ENCODE measurements at places on chromosomes 16 and 17. TPM values are rescaled to one million over a fixed set of nuclear protein-coding genes. Genes with fewer than 3 reads are reported as not detected.

Gene CCDC200
- 10.0 TPM for polyA plus RNA-seq

Gene CLEC3A
- not detected for polyA plus RNA-seq

Gene C1QTNF1
- 3.8 TPM for polyA plus RNA-seq

DNA sequence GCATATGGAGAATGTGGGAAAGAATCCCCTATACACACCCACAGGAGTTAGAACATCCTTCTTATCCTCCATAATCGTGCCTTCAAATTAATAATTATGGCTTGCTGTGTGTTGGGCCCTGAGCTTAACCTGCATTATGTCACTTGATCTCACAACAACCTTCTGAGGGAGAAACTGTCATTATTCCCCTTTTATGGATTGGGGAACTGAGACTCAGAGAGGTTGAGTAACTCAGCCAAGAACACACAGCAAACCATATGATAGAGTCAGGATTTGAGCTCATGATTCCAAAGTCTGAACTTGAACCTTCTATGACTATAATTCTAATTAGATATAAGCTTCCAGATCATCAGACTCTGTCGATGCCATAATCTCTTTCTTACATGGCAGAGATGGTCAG is 114.2 kb upstream of the CACNG3 start:
- DNase-seq: no peak

DNA sequence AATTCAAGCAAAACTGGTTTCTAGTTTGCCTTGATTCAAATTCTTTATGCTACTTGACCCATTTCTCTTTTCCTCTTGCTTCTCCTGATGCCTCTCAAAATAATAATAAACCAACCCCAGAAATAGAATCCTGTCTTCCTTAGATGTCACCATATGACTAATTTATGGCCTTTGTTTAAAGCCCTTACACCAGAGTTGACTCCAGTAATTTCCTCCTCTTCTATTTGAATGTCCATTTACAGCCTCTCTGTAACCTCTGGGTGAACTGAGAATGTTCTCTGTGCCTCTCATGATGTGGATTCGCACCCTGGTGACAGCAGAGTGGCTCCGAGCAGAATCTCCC is 31.5 kb downstream of the ZFHX3 start:
- DNase-seq: no peak

Gene ALDH3A1
- 0.14 TPM for polyA plus RNA-seq

DNA sequence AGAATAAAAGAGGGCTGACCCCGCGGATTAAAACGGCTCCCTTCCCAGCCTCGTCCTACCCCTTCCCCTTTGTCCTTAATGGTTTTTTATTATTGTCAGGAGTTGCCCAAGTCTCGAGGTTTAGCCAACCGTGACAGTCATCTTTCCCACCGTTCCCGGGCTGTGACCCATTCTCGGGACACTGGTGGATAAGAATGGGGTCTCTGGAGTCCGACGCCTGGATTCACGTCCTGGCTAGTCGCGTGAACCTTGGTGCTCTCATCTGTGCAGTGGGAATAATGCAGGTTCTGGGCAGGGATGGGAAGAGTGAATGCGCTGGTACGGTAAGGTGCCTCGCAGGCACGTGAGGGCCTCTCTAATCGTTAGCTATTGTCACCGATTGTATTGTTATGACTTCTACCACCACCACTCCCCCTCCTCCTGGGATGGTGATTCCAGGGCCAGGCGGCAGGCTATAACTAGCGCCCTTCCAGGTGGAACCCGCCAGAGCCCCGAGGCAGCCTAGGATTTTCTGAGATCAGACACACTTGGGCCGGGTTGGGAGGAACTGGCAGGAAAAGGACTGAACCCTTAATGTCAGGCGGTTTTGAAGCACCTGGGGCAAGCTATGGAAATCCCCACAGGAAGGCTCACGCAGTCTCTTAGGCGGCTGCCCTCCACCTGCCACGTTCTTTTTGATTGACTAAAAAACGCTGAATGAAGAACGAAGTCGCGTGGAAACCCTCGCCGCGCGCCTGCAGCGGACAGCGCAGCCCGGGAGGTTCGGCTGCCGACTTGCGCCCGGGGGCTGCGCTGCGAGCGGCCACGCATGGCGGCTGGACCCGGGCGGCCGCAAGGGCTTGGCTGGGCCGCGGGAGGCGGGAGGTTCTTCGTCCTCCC is 2.7 kb downstream of the HS3ST3B1 start:
- DNase-seq: no peak

- no peak for DNase-seq
Observed at GRCh38 chr17:3828151-3828851, 17.7 kb downstream of the NCBP3 start.
